ENCODE measurements at places on chromosomes 7 and 10.

- no peak for DNase-seq
Observed at GRCh38 chr10:73228247-73228646, 18.8 kb downstream of the DNAJC9 start.

- DNase-seq: no peak
Observed at GRCh38 chr7:101634196-101634717, 5.2 kb upstream of the MYL10 start.

- DNase-seq: no peak
Observed at GRCh38 chr7:47601119-47601880, 19.4 kb upstream of the TNS3 start.

- no peak for DNase-seq
Observed at GRCh38 chr7:47153058-47153457, 428.9 kb downstream of the TNS3 start.

GRCh38 chr10:89210794-89211425 is 3.8 kb upstream of the CH25H start:
- DNase-seq: no peak

GRCh38 chr7:63521-64021 is 128.8 kb upstream of the FAM20C start:
- DNase-seq: no peak

- DNase-seq: no peak
Observed at GRCh38 chr10:47326306-47326926, 4.2 kb downstream of the GDF2 start.

DNA sequence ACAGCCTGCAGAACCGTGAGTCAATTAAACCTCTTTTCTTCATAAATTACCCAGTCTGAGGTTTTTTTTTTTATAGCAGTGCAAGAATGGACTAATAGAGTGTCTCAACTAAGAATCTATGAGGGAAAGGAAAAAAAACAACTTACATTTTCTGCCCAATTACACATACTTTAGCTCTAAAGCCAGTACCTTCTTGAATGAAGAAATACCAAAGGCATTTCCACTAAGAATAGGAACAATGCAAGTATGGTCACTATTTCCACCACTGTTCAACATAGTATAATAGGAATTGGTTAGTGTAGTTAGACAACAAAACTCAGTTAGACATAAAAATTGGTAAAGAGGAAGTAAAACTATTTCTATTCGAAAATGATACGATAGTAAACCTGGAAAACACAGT is 37.6 kb downstream of the MICU1 start:
- DNase-seq: no peak

DNA sequence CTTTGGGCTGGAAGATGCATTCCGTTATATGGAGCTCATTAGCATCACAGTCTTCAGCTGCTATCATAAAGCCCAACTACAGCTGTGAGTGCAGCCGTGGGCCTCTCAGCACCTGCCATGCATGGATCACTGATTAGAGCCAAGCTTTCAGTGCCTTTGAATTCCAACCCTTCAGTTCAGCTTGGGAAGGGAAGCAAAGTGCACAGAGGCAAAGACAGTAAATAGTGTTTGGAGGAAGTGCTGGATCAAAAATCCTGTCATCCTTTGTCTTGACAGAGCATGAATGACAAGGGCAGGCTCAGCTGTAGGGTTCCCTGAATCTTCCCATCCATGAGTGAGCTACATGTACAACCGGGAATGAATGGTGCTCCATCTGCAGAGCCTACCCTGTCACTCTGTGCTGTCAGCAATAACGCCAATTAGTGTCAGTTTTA is 153.7 kb downstream of the DNAJB9 start:
- DNase-seq: no peak

GRCh38 chr10:95840121-95840520 is 67.7 kb upstream of the CC2D2B start:
- DNase-seq: no peak

DNA sequence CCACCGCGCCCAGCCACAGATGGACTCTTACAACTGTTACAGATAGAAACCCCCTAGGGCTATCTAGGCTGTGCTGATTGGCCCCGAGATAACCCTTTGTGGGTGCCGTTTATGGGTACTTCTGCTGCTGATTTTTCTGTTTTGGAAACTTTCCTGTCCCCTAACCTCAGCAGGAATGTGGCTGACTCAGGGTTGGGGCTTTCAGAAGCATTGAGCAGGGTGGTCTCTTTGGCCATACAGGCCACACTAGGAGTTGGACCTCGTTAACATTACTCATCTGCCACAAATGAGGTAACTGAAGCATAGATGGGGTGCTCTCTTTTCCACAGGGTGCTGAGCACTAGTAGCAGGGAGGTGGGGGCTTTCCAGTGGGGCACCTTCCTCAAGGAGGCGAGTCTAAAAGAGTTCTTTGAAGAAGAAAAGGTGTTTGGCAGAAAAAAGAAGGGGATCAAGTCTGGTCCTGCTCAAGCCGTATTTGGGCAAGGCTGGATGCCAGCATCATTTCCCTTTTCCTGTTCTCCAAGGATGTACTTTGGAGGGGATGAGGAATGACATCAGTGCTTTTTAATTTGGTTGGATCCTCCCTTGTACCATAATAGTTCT is 6.4 kb downstream of the ZSCAN25 start:
- DNase-seq: no peak

GRCh38 chr7:79420464-79420863 is 33.0 kb downstream of the MAGI2 start:
- DNase-seq: no peak

GRCh38 chr10:118266098-118266748 is 75.9 kb downstream of the FAM204A start:
- DNase-seq: no peak

- no peak for DNase-seq
Observed at GRCh38 chr7:976901-977325, 1.6 kb upstream of the COX19 start.

DNA sequence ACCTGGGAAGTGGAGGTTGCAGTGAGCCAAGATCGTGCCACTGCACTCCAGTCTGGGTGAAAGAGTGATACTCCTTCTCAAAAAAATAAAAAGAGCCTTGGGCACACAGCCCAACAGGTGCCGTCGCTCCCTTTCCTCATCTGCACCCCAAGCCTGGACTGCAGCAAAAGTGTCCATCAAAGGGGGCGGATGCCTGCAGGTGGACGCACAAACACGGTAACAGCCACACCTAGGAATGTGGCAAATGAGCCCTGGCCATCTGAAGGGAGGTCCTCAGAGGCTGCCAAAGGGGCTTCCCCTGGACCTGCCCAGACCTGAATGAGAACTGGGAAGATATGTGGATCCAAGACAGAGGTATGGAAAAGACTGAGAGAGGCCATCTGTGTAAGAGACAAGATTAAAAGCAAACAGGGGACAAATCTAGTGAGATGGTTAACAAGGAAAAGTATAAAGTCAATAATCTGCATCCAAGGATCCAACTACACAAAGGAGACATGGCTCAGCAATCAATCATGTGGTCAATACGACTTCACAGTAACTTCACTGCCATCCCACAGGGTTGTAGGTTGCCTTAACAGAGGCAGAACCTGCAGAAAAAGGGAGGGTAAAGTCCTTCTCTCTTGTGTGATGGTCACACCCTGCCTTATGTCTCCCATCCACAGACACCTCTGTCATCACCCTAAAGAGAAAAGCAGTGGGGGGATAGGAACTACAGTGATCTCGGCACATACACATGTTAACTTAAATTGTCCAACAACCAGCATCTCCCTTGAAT is 25.4 kb downstream of the DRGX start:
- no peak for DNase-seq

- DNase-seq: peak; percentile 85
Observed at GRCh38 chr7:27095897-27096767, at the start of gene HOXA1. HOXA1 (minus strand) TSS chr7:27096000; CDS start chr7:27095912, 88 bp downstream.

DNA sequence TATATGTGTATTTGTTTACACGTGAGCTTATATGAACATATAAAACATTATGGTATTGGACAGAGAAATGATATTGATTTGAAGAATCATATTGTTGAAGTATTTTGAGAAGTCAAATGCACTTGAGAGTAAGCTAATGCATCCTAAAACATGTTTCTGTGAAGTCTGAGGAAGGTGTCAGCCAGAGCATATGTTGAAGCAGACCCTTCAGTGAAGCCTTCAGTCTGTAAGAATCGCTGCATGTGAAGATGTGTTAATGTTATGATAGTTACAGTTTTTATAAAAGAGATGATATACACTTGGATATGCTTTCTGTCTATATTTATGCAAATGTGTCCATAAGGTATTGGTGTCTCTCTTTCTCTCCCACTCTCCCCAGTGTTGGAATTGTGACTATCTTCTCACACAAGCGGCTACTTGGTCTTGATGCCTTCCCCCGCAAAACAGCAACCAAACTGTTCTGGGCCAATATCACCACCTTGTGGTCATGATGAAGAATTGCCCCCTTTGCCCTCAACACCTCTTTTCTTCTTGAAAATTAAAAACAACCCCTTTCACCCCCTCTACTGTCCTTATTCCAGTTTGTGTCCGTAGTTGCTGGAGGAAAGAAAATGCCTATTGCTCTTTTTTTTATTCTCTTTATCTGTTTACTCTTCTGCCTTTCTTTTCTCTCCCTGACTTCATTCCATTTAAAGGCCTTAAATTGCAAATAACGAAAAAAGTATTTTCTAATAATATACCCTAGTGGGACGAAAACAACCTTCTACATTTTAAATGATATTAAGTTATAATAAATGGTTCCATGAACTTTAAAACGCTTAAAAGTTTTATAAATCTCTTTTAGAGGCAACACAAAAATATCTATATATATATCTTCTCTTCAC is 64.9 kb downstream of the IKZF1 start:
- DNase-seq: peak; percentile 25

GRCh38 chr10:73887294-73888039 is 13.1 kb upstream of the CAMK2G start:
- DNase-seq: no peak

DNA sequence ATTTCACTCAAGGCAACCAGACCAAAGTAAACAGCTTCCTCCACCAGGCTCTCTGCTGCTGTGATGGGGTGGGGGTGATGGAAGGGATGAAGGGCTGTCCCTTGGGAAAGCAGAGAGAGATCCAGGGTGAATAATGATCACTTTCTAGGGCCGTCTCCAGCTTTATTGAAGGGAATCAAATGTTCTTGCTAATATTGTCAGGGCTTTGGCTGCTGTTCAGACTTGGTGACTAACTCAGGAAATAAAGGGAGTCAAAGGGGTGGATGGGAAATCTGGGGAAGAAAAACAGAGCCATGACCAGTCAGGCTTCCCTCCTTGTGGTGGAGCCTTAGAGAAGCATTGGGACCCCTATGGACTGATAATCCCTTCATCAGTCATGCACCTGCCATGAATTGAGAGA is 196.2 kb upstream of the AGK start:
- no peak for DNase-seq

DNA sequence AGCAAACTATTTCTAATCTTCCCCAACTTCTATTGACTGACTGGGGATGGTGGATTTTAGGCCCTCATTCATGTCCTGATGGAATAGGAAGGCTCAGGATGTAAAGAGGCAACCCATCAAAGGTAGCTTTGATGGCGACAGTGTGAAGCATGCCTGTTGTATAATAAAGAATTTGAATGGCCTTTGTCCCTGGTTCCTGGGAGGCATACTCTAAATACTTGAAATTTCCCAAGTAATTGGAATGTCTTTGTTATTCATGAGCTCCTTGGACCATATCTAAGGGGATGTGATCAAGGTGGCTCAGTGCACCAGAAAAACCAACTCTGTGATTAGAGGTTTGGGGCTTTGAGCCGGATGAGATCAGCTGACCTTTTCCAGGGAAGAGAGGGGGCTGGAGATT is 264.5 kb upstream of the NEBL start:
- no peak for DNase-seq

DNA sequence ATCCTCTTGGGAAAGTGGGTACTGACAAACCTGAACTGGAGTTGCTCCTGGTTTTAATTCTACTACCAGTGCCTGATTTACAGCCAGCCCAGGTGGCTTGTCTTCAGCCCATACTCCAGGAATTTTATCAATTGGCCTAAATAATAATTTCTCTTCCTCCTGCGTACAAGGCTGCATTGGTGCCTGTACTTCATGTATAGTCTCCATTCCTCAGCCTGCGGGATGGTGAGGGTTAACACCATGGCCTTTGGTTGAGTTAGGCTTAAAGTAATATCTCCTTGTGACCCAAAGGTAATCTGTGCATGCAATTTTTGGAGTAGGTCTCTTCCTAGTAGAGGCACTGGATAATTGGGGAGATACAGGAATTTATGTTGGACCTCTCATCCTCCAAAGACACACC is 5.5 kb upstream of the ZNF117 start:
- no peak for DNase-seq

DNA sequence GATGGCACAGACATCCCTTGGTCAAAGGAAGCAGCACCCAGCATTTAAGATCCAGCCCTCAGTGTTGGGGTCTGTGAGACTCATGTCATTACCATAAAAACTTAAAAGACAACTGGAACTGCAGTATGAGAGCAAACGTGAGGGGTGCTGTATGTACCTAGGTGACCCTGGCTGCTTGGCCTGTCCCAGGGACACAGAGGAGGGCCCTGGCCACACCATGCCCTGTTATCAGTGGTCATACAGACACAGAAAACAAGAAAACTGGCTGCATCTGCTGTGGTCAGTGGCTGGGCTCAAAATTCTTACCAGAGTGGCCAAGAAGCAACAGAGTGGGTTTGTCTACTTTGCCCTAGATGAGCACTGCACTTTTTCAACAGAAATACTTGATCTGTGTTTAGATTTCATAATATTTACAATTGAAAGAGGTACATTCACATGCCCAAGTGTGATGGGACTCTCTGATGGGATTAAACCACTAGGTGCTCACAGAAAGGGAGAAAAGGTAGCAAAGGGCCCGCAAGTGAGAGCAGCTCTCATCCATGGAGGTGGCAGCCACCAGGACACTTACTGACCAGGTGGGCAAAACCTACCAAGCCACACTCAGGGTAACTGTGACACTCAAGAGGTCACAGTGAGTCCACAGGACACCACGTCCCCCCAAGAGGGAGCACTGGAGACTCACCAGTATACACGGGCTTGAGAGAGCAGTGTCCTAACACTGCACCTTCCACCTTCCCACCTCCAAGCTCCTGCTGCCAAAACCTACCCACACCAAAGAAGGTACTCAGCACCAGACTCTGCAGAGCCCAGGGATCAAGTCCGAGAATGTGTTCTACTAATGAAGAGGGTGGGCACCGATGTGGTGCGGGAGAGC is 68.1 kb upstream of the CAMK2B start:
- DNase-seq: no peak

- no peak for DNase-seq
Observed at GRCh38 chr7:51349820-51350545, 33.4 kb upstream of the COBL start.

DNA sequence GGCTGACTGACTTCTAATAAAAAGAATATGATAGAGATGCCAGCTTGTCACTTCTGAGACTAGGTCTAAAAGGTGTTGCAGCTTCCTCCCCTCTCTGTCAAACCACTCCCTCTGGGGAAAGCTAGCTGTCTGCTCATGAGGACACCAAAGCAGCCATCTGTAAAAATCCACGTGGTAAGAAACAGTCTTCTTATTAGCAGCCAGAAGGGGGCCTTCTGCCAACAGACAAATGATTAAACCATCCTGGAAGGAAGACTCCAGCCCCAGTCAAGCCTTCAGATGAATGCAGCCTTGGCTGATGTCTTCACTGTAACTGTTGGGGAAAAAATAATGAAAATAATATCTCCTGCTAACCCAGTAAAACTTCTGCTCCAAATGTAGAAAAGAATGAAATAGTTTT is 41.9 kb upstream of the DAGLB start:
- DNase-seq: no peak

Data from GM06990 (cell line).